Daoy (cell line): ENCODE measurements at places on chromosomes 6 and 20. TPM values are rescaled to one million over a fixed set of nuclear protein-coding genes. Genes with fewer than 3 reads are reported as not detected.

GRCh38 chr20:4573564-4574355 lies 147.9 kb upstream of the PRND start:
- peak; percentile 95 for DNase-seq

- DNase-seq, result no peak
Measured at GRCh38 chr6:92150553-92150952, 1268.8 kb downstream of the EPHA7 start.

- DNase-seq, result no peak
Measured at GRCh38 chr6:143205991-143206390, 145.3 kb downstream of the AIG1 start.

DNA sequence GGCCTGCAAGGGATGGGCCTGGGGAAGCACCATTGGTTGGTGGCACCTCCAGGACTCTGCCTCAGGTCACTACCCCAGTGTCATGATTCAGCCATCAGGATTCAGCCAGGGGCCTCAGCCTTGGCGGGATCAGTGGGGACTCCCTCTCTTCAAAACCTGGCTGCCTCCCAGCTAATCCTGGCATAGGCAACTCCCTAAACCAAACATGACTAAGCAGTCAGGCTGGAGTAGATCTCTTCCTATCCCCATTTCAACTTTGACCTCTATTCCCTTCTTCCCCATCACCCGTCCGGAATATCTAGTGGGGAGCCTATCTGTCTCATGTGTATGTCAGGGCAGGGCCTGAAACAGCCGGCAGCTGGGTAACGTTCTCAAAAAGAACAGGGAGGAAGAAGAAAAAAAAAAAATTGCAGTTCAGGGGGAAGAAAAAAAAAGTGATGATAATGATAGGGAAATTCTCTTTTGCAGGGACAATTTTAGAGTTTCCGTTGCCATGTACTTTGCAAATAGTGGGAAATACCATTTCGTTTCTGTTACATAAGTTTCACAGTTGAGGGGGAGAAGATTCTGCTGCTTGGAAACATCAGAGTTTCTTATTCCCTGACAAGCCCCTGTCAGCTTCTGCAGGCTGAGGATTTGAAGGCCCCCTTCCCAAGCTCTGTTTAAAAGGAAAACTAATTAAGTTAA lies 4.1 kb upstream of the PREX1 start:
- peak; percentile 75 for DNase-seq

- no peak for DNase-seq
Measured at GRCh38 chr6:5290097-5290496, 28.8 kb downstream of the FARS2 start.

GRCh38 chr6:37638414-37639341 lies 59.0 kb downstream of the MDGA1 start:
- no peak for DNase-seq

GRCh38 chr6:55136916-55137315 lies 37.4 kb upstream of the HCRTR2 start:
- no peak for DNase-seq

DNA sequence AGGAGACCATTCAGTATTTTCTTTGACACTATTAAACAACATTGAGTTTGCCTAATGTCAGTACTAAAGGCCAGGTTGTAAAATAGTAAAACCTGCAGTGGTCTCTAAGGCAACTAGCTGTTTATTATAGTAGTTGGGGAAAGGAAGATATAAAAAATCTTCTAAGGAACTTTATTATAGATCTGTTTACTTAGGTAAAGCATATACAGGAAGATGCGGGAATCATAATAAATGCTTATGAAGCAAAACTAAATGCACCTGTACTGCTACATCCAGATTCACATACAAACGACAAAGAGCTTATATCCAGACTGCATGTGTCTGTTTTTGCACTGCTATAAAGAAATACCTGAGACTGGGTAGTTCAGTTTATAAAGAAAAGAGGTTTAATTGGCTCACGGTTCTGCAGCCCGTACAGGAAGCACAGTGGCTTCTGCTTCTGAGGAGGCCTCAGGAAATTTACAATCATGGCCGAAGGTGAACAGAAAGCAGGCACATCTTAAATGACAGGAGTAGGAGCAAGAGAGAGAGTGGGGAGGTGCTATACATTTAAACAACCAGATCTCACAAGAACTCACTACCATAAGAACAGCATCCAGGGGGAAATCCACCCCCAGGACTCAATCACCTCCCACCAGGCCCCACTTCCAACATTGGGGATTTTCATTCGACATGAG lies 8.7 kb upstream of the TRIM39 start:
- DNase-seq, result no peak

DNA sequence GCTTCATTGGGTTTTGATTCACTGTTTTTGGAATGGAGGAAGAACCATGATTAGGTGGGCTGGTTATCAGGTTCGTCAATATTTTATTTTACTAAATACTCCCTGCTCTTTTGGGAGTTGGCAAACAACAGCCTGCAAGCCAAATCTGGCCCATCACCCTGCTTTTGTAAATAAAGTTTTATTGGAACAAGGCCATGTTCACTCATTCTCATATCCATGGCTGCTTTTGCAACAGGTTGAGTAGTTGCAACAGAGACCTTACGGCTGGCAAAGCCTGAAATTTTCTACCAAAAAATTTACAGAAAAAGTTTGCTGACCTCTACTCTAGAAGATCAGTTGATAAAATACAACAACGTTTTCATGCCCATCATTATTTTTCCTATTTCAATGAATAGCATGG lies 45.1 kb downstream of the SYTL3 start:
- DNase-seq, result no peak

DNA sequence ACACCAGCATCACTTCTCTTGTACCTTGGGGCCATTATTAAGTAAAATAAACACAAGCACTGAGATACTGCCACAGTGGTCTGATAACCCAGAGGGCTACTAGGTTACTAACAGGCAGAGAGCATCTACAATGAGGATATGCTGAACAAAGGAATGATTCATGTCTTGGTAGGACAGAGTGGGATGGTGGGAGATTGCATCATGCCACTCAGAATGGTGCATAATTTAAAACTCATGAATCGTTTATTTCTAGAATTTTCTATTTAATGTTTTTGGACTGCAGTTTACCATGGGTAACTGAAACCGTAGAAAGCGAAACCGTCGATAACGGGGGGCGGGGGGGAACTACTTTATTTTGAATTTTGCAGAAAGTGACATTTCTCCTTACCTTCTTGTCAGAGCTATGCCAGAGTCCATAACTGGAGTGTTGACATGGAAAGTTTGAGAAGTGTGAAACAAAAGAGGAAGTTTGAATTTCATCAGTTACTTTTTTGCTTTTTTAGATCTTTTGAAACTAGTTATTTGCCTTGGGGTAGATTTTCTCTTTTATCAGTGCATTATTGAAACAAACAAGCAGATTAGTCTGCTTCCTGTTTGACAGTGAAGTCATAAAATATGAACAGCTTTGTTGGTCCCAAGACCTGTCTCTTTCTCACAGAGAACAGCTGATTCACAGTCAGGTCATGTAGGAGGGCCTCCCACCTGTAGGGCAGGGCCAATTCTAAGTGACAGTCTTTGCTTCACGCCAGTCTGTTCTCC lies 124.9 kb downstream of the KLHL32 start:
- DNase-seq, result peak; percentile 20

- no peak for DNase-seq
Measured at GRCh38 chr20:58058421-58059259, 169.8 kb downstream of the ANKRD60 start.

DNA sequence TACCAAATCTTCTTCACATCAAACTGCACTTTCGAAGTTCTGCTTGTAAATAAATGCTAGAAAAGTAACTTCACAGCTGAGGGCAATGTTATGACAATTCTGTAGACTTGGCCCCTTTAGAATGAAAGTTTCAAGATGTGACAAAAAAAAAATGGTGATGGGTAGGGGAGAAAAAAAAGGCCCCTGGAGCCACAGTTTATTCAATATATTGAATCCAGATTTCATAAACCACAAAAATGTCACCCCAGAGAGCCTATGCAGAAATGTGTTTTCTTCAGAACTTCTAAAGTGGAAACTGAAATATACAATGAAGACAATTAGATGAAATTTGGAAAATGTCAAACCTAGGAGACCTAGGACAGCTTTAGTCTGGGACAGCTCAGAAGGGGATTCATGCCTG lies 143.1 kb downstream of the EDN3 start:
- DNase-seq, result no peak

The SIRPB2 gene
- total RNA-seq, result not detected in 2 replicates

The PHACTR1 gene
- 4.1 and 13.2 TPM in 2 replicates for total RNA-seq

The HSPA1L gene
- 0.12 and 0.80 TPM in 2 replicates for total RNA-seq

The SLC16A10 gene
- 1.2 and 7.6 TPM in 2 replicates for total RNA-seq

The CCM2L gene
- total RNA-seq, result 1.0 and 2.1 TPM in 2 replicates

The SLC2A10 gene
- 3.8 and 11.4 TPM in 2 replicates for total RNA-seq
